RWPE2 (cell line): ENCODE measurements at places on chromosomes 2 and 18.

DNA sequence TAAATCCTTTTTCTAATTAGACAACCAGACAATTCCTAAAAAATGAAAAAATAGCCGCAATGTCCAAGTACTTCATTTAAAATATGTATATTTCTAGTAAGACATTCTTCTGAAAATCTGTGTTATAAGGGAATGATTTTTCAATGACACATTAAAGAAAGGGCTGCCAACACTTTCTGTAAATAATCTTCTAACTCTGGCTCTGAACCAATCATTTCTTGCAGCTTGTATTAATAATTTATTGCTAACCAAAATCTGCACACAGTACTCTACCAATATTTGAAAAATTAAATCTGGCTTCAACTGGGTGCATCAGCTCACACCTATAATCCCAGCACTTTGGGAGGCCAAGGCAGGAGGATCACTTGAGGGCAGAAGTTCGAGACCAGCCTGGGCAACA is 8.3 kb downstream of the NFU1 start:
- no peak for DNase-seq

DNA sequence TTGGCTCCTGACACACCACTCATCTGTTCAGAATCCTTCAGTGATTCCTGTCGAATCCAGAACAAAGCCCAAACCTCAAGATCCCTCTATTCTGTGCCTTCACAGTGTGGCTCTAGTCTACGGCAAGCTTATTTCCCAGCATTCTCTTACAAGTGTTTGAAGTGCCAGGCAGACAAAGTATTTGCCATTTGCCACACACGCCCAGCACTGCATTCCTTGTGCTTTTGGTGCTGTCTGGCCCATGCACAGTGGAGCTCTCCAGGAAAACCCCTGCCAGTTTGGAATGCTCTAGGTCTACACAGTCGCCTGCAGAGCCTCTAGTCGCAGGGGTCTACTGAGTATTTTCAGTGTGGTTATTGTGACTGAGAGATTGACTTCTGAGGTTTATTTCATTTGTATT is 258.6 kb upstream of the RAB12 start:
- no peak for DNase-seq

- DNase-seq = no peak
Measured at GRCh38 chr2:215218587-215219577, 80.5 kb upstream of the ABCA12 start.

- DNase-seq = no peak
Measured at GRCh38 chr2:202378001-202378400, 1.9 kb downstream of the BMPR2 start.

- no peak for DNase-seq
Measured at GRCh38 chr18:50104421-50104820, 90.5 kb downstream of the MYO5B start.
